ENCODE measurements at places on chromosomes 11 and 22. TPM values are rescaled to one million over a fixed set of nuclear protein-coding genes. Genes with fewer than 3 reads are reported as not detected.

SLC22A8 gene
- not detected for total RNA-seq

INPP5J gene
- total RNA-seq: 0.33 TPM

APOA5 gene
- not detected for total RNA-seq

USP28 gene
- total RNA-seq: 32.3 TPM

All from vein endothelial cell (primary cell).